Activated CD4-positive, alpha-beta T cell treated with anti-CD3 and anti-CD28 coated beads for 24 hours (primary cell): ENCODE measurements at places on chromosomes 3 and 15.

GRCh38 chr3:153658136-153658535 is 463.1 kb upstream of the ARHGEF26 start:
- no peak for DNase-seq

DNA sequence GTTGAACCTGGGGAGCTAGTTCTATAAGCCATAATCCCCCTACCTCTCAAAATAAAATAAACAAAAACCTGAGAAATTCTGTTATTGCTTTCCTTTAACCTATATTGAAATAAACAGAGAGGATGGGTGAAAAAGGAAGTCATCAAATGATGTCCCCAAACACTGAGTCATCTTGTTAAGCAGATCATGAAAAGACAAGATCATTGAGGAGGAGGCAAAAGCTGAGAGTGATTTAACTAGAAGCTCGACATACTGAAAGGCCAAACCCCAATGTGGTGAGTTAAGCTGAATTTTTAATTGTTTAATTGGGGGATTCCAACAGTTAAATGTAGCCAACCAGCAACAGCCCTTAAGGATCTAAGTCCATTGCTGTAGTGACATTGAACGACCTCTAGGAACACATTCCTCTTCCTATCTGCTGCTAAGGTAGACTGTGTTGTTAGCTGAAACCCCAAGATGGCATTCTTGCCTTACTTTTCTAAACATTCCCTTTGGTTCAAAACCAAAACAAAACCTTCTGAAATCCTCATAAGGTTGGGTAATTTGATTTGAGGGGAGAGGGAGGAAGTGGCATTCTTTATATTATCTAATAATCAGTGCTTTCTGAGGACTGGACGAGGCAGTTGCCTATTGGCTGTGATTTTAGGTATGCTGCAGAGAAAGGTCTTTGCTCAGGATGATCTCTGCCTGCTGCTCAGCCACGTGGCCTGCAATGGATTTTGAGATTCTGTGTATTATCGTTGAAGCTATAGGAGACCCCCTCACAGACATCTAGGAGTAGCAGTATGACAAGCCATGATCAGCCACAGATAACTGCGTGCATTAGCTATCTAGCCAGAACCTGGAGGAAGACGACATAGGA is 62.7 kb upstream of the BNIP2 start:
- DNase-seq = no peak

GRCh38 chr3:43759297-43759782 is 68.6 kb downstream of the ABHD5 start:
- no peak for DNase-seq

GRCh38 chr15:38698254-38698653 is 133.6 kb upstream of the RASGRP1 start:
- DNase-seq = no peak

GRCh38 chr15:100651253-100651652 is 48.9 kb downstream of the ASB7 start:
- no peak for DNase-seq

DNA sequence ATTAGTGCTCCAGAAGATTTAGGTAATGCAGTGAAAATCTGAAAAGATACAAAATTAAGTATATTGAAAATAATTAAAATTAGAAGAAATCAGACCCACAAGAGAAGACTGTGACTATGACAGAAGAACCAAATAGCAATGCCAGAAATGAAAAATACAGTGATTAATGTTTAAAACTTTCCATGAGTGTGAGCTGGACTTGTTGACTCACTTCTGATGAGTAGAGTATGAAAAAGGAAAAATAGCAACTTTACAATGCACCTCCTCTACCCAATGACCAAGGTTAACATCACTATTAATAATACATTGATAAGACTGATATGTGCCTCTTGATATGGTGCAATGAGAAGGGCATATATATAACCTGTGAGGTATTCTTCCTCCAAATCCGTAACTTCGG is 39.3 kb upstream of the SLC22A13 start:
- no peak for DNase-seq

GRCh38 chr3:38588371-38588971 is 61.0 kb downstream of the SCN5A start:
- DNase-seq = no peak

GRCh38 chr3:52248165-52248541 is 2.6 kb downstream of the PPM1M start:
- no peak for DNase-seq

- no peak for DNase-seq
Measured at GRCh38 chr3:23649448-23649847, 156.3 kb upstream of the UBE2E1 start.

DNA sequence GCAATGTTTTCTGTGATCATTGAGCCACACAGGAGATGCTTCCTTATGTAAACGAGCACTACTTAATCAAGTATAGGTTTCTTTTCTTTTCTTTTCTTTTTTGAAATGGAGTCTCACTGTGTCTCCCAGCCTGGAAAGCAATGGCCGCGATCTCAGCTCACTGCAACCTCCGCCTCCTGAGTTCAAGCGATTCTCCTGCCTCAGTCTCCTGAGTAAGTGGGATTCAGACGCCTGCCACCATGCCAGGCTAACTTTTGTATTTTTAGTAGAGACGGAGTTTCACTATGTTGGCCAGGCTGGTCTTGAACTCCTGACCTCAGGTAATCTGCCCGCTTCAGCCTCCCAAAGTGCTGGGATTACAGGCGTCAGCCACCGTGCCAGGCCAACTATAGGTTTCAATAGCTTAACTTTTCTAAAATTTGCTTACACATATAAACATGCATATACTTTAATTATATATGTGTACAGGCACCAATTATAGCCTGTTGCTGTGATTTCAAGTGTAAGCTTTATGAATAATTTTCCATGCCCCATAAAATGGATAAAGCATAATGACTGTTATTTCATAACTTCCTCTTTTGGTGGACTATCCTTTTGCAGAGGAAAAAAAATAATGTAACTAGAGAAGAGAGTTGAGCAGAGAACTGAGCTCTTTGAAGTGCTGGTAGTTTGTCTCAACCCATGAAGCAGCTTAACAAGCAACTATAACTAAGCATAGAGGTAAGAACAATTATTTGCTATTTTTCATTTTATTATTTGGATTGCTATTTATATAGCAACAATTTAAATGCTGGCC is 24.8 kb upstream of the MBNL1 start:
- no peak for DNase-seq

GRCh38 chr15:49031804-49032203 is 14.4 kb downstream of the SECISBP2L start:
- no peak for DNase-seq

- DNase-seq = no peak
Measured at GRCh38 chr3:179713643-179714090, 60.8 kb downstream of the USP13 start.

DNA sequence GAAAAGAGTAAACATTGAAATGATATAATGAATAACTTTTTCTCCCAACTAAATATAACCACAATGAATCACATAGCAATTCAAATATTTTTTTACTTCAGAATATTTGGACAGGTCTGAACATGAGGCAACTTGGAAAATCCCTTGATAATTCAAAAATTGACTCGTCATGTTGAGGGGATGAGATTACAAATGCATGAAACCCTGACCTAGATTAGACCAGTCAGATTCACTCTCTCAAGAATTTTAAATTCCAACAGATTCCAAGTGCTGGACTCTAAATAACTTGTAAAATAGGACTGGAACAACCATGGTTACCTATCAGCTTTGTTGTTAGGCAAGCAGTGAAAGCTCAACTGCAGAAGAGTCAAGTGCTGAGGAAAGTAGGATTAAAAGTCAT is 317.5 kb downstream of the GBE1 start:
- no peak for DNase-seq
